Activated naive CD4-positive, alpha-beta T cell treated with anti-CD3 and anti-CD28 coated beads, Interleukin-2, amount 50 U/mL, for 72 hours (primary cell): ENCODE measurements at places on chromosomes 1 and 21.

DNA sequence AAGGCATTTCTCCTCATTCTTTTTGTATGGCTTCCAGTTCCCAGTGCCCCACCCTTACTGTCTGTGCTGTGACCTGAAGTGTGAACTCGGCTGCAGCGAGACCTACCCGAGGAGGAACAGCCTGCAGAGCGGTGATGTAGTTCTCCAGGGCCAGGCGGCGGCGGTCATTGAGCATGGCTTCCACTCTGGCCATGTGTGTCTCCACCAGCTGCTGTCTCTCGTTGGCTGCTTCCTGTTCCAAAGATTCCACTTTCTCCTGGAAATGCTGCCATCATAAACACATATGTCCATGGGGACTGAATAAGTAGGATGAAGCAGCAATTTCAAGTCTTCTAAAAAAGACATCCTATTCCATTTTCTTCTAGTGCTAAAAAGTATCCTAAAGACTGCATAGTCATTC lies 195.6 kb downstream of the APP start:
- DNase-seq: no peak

DNA sequence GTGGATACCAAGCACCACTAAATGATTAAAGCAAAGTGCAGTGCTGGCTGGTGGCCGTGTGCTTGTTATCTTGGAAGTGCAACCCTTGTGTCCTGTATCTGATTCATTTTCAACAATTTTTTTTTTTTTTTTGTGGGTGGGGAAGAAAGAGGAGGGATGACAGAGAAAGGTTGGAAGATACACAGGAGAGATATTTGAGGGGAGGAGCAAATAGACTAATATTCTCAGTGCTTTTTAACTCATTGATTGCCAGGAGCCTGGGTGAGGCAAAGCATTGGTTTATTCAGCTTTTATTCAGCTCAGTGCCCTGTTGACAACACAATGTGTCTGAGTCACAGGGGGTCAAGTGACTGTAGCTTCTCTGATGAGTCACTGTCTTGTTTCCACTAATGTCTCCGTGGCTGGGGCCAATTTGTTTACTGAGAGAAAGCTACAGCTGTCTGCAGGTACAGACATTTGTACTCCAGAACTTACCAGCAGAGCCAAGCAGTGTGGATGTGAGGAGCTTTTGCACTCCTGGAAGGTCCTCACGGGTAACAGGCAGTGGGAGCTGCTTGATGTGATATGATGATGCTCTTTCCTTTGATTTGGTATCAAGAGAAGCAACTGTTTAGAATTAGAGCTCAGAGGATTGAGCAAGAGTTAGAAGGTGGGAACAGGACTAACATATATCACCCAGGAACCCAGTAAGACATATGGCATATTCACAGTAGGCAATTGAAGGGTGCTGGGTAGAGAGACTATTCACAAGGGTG lies 23.6 kb upstream of the DNM3 start:
- DNase-seq: no peak

DNA sequence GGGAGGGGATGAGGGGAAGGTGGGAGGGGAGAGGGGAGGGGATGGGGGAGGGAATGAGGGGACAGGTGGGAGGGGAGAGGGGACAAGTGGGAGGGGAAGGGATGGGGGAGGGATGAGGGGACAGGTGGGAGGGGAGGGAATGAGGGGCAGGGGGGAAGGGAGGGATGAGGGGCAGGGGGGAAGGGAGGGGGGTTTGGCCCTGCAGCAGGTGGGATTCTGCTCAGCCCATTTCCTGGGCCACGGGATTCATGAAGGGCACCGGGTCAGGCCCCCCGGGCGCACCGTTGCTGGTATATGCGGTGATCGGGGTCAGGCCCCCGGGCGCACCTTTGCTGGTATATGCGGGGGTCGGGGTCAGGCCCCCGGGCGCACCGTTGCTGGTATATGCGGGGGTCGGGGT lies 15.1 kb upstream of the SAMD11 start:
- no peak for DNase-seq

GRCh38 chr1:207007352-207008033 lies 25.1 kb downstream of the C1orf116 start:
- no peak for DNase-seq

- DNase-seq: peak; percentile 51
Measured at GRCh38 chr1:39196244-39197215, 8.0 kb upstream of the MACF1 start.

DNA sequence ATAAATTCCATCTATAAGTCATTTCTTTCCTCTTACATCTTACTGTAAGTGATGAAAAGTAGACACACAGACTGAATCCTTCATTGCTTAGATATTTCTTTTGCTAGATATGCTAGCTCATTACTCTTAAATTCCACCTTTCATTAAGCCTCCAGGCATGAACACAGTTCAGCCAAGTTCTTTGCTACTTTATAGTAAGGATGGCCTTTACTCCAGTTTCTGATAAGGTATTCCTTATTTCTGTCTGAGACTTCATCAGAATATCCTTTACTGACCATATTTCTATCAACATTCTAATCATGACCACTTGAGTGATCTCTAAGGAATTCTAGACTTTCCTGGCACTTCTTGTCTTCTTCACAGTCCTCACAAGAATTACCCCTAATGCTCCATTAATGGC lies 191.7 kb upstream of the KCTD3 start:
- DNase-seq: no peak

DNA sequence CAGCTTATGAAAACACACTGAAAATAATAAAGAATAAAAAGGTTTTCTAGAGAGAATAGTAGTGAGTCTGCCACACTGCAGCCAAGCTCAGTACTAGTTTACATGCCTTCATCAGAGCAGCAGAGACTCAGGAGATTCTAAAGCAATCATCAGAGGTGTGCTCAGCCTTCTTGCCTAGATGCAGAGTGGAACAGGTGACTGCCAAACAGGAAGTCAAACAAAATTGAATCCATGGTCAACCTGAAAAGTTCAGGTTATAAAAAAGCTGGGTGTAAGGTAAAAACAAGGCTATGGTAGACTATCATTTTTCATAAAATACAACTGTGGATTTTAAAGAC lies 165.3 kb upstream of the C1orf105 start:
- no peak for DNase-seq

DNA sequence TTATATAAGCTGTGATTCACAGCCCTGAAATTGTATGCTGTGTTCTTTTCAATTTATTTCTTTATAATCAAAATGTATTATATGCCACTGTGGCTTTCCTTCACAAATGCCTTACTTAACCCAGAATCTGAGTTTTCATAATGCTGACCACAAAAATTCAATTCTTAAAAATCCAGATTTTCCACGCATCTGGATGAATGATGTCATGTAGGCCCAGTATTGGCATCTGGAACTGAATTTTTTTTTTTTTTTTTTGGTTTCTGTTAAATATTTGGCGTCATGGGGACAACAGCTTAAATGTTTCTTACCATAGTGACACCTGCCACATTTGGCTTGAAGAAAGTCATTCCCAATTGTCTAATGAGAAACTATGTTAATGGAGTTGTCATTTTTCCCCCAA lies 296.8 kb downstream of the TM2D1 start:
- DNase-seq: no peak
